ENCODE measurements at places on chromosomes 16 and 17.
A peak's percentile ranks its signal among the peaks of the same experiment; 100 is the strongest.

GRCh38 chr17:62778990-62779681, 29.0 kb downstream of the MARCHF10 start:
- no peak for DNase-seq

DNA sequence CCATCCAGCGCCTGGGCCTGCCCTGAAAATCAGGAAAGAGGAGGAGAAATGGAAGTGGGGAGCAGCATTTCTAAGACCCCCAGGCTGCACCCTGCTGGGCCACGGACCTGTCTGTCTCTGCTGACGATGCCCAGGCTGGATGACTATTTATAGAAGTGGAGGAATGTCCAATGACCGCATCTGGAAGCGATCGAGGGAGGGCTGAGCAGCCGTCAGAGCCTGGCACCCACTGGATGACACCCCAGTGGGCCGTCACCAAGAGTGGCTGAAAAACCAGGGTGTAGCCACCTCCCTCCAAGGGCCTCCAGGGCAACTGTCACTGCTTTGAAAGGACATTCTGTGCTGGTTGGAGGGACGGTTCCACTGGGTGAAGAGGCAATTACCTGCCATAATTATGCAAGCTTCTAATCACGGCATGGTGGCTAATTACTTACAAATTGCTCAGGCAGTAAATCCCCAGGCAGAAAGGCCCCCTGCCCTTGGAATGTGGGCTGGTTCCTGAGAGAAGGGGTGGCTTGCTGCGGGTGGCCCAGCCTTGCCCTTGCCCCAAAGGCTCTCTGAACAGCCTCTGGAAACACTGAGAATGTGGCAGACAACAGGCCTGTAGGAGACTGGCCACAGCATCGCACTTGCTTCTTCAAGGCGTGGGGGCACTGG, 332.1 kb downstream of the C16orf95 start:
- no peak for DNase-seq

- no peak for DNase-seq
Observed at GRCh38 chr17:32772453-32773025, 104.4 kb downstream of the MYO1D start.

GRCh38 chr16:6644916-6645315, 687.7 kb upstream of the RBFOX1 start:
- DNase-seq, result no peak

- DNase-seq, result no peak
Observed at GRCh38 chr17:76735586-76736348, 1.4 kb downstream of the SRSF2 start.

DNA sequence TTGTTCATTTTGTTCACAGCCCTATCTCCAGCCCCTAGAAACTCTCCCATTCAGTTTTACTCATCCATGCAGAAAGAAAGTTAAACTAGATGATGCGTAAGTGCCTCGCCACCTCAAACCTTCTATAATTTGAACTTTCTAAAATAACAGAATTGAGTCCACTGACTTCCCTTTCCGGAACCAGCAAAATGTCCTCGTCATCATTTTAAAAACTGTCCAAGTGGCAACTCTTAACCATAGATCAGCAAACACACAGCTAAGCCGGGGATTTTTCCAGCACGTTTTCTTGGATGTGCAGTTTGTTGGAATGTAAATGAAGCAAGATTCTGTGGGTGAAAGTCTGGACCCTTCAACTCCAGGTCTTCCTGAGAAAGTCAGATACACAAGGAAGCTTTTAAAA, 369.7 kb upstream of the ERCC4 start:
- DNase-seq, result no peak

DNA sequence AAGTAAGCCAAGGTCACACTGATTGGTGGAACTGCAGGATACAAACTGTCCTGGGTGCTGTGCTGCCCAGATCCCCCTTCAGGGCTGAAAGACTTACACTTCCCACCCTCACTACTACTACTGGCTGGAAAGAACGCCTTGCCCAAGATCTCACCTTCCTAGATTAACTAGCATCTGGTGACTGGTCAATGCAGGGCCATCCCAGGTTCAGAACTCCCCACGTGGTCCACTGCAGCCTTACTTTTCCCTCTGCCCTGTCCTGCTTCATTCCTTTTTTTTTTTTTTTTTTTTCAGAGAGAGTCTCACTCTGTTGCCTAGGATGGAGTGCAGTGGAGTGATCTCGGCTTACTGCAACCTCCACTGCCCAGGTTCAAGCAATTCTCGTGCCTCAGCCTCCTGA, 2.3 kb upstream of the PDZD9 start:
- DNase-seq, result no peak

DNA sequence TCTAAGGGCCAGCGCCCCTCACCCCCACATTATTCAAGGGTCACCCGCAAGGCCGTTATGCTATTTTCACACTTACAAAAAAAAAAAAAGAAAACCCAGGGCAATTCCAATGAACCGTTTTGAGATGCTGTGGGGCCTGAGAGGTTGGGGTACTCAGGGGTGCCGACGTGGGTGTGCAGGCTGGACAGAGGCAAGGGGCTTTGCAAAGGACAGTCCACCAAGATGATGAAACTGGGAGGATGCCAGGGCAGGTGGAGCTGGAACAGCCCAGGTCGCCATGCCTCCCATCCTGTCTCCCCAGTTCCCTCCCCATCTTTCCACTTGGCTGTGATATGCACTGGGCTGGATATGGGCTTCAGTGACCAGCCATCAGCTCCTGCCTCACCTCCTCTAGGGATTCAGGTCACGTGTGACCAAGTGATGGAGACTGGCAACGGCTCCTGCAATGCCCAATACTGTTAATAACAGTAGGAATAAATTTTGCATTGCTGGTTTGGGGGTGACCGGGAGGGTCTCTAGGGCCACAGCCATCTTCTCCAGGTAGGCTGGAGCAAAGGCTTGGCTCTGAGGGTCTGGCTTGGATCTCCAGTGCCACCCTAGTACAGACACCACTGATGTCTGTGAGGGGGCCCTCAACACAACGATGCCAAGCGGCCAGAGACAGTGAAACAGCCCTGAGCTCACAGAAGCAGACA, 151.3 kb upstream of the TNRC6C start:
- no peak for DNase-seq

- peak; percentile 7 for DNase-seq
Observed at GRCh38 chr17:34171245-34171818, 83.8 kb upstream of the CCL2 start.

DNA sequence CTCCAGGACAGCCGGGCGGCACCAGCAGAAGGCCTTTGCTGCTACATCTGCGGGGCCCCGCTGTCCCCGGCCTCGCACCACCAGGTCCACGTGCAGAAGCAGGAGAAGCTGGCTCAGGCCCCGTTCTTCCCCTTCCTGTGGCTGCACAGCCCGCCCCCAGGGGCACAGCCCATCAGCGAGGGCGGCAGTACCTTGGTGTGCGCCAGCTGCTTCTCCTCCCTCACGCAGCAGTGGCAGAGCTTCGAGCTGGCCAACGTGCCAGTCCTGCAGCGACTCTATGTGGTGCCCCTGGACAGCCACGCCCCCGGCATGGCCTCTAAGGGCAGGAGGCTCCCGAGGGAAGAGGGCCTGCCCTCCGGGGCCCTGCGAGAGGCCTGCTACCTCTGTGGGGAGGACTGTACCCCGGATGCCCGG, 58.3 kb upstream of the CIBAR2 start:
- DNase-seq, result no peak

GRCh38 chr17:67414130-67414529, 37.0 kb downstream of the PITPNC1 start:
- DNase-seq, result no peak

- DNase-seq, result no peak
Observed at GRCh38 chr17:79607940-79608623, 2.8 kb downstream of the RBFOX3 start.

DNA sequence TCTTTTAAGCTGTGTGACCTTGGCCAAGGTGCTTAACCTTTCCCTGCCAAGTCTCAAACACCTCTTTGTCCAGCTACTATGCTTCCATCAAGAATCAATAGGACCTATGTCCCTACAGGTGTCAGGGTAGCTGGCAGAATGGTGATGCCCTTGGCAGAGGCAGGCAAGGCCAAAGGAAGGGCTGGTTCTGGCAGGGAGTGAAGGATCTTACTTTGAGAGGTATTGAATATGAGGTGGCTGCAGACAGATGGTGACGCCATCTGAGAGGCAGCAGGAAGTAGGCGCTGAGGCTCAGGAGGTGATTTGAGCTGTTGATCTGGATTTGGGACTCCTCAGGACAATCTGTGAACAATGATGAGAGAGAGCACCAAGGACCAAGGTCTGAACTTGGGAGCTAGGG, 12.5 kb downstream of the ABCC3 start:
- no peak for DNase-seq

DNA sequence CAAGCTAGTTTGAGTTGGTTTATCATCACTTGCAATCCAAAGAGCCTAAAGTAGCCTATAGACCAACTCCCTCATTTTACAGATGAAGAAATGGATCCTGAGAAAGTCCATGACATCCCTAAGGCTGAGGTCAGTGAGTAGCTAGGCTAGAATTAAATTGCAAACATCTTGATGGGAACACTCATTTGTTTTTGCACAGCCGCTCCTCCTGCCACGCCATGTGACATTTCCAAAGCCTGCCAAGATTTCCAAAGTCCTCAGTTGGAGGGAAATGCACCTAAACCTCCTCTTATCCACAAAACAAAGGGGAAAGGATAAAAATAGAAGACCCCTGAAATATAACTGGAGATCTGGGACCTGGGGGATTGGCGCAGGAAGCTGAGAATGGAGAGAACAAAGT, 15.0 kb downstream of the TMEM92 start:
- DNase-seq, result no peak

DNA sequence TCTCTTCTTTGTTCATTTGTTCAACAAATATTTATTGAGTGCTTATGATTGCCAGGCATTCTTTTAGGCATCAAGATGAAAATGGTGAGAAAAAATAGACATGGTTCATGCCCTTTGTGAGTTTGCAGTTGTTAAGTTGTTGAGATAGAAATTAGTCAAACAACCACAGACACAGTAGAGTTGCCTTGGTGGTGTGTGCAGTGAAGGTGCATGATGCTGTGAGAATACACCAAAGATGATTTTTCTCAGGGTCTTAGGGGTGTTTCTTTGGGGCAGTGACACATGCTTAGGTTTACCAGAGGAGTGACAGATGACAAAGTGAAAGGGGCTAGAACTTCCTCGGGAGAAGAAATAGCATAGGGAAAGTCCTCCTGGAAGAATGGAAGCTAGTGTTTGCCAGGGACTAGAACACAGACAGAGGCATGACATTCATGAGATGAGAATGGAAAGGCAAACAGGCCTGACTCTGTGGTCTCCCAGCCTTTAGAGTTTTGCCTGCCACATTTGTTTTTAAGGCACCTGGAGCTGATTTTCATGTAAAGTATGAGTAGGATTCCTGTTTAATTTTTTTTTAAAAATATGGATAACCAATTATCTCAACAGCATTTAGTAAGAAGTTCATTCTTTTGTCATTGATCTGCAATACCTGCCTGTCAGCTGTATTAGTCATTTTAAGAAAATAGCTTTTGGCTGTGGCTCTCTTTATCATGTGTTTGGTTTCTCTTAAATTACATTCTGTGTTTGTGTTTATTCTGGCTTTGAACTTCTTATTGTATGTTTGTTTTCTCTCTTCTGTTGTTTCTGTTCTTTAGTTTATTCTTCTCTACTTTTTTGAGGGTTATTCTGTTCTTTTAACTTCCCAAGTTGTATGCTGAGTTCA, 36.6 kb downstream of the CYLD start:
- no peak for DNase-seq

DNA sequence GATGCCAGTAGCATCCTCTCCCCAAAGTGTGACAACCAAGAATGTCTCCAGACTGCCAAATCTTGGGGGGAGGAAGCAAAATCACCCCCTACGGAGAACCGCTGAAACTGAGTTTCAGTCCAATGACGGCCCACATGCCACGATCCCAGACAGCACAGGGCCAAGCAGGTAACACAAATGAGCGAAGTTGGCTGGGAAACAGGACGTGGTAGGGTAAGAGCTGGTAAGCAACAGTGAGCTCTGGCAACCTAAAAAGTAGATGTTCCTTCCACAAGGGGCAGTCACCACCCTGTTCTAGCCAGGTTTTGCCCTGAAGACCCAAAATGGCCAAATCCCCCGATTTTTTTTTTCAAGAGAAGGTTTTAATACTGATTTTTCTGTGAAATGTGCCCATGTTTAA, 25.4 kb downstream of the ZFHX3 start:
- no peak for DNase-seq

GRCh38 chr16:85326113-85326793, 214.0 kb upstream of the CIBAR2 start:
- no peak for DNase-seq

Data from stimulated activated CD8-positive, alpha-beta memory T cell treated with anti-CD3 and anti-CD28 coated beads, Interleukin-12 subunit alpha, Interleukin-12 subunit beta, amount 100 ng/mL, for 4 hours (primary cell).